ENCODE measurements at places on chromosomes 6 and 20.

DNA sequence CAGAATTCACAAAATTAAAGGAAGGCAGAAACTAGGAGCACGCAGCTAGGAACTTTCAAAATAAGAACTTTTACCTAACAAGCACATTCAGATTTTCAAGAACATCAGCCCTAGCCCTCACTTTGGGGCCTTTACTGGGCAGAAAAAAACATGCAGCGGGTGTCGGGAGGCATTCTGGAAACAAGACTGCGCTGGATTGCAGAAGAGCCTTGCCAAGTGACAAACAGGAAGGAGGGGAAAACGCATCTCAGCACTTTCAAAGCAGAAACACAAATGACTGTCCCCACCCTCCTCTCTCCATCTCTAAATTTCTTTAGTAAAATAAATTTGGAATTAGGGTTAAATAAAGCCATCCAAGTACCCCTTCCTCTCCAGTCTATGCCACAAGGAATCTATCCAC, 74.6 kb upstream of the RREB1 start:
- no peak for DNase-seq

DNA sequence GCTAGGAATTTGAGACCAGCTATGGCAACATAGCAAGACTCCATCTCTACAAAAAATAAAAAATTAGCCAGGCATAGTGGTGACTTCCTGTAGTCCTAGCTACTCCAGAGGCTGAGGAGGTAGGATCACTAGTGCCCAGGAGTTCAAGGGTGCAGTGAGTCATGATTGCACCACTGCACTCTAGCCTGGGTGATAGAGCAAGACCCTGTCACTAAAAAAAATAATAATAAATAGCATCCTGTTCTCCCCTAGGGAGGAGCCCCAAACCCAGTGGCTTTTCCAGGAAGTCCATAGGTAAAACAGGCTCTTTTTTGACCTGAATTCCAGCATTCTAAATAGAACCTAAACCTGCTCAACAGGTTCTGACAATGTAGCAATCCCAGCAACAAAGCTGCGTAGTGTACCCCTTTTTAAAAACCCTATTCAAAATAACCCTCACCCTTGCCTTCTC, 192.0 kb downstream of the ALDH8A1 start:
- no peak for DNase-seq

DNA sequence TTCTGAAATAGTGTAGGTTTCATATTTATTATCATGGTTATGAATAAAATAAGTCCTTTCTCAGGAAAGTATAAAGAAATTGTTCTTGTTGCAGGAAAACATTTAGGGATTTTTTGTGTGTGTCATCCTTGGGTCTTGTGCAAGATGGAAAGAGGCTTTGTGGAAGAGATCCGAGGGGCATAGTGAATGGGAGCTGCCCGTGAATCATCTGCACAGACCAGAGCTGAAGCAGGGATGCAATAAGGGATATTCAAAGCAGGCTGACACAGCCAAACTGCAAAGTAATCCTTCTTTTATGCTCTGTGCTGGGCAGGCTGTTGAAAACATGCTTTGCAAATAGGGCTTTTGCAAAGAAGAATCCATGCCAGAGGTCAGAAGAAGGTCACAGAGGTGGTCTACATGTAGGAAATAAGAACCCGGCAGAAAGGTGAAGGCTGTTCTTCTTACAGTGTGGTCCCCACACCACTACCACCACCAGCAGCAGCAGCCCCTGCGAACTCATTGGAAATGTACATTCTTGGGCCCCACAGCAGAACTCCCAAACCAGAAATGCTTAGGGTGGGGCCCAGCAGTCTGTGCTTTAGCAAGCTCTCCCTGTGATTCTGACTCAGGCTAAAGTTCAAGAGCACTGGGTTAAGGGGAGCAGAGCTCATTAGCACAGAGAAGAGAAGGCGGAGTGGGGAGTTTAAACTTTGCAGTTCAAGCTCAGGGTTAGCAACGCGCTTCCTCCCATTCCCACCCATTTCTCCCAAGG, 237.6 kb downstream of the QKI start:
- DNase-seq = no peak

DNA sequence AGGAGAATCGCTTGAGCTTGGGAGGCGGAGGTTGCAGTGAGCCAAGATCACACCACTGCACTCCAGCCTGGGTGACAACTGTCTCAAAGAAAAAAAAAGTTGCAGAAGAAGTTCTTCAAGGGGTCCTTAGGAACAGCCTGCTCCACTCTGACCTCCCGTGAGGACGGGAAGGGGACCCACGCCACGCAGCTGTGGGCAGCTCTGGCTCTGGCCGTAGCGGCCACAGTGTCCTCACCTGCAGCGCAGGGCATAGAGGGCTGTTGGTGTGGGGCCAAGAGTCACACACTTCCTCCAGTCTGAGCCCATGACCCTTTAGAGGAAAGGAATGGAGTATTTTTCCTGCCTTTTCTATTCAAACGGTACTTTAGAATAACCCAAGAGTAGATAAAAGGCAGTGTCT, 5.4 kb downstream of the NTSR1 start:
- no peak for DNase-seq

- DNase-seq = no peak
These were observed 42.9 kb downstream of the NHSL1 start for GRCh38 chr6:138456401-138456790.

GRCh38 chr6:97705568-97705967, 422.6 kb upstream of the MMS22L start:
- no peak for DNase-seq

- peak; percentile 28 for DNase-seq
These were observed 22.4 kb downstream of the ZMYND8 start for GRCh38 chr20:47334022-47334551.

DNA sequence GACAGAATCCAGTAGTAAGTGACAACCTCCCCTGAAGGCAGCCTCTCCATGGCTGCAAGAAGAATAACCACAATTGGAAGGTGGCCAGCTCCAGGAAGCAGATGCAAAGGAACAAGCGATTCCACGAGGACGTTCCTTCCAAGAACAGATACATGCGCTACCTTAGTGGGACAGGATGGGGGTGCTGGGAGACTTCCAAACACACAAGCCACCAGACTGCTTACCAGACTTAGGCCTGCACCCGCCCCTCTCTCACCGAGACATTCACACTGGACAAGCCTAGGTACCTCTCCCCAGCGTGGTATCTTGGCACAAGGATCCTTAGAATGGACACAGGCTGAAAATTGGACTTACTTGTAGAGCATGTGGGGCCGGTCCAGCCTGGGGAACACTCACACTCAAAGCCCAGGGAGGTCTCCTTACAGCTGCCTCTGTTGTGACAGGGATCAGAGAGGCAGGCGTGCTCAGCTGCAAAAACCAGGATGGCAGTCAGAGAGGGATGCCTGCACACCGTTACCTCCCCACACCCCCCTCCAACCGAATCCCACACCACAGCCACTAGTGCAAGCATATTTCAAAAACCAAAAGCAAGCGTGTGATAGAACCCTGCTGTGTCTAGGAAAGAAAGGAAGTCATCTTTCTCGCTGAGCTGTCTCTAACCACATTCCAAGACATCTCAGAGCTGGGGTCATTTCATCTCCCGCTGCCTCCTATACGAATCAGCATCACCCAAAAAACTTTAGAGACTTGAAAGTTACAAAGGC, 22.4 kb downstream of the JAG1 start:
- DNase-seq = no peak

- DNase-seq = no peak
These were observed 149.7 kb upstream of the SGK1 start for GRCh38 chr6:134467620-134468019.

DNA sequence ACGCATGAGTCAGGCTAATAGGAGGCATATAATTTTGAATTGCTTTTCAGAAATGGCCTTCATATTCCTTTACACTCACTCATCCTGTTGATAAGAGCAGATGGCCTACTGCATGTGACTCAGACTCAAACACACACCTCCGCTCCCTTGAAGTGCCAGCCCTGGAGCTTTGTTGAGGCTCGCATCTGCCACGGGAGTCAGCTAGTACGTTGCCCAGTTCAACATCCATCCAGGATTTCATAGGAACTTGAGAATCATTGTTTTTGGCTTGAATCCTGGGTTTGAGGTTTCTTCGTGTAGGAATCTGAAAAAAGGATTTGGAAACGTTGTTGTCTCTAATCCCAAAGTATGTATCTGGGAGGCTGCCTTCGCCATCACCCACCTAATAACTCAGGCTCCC, 87.4 kb upstream of the JAG1 start:
- no peak for DNase-seq

DNA sequence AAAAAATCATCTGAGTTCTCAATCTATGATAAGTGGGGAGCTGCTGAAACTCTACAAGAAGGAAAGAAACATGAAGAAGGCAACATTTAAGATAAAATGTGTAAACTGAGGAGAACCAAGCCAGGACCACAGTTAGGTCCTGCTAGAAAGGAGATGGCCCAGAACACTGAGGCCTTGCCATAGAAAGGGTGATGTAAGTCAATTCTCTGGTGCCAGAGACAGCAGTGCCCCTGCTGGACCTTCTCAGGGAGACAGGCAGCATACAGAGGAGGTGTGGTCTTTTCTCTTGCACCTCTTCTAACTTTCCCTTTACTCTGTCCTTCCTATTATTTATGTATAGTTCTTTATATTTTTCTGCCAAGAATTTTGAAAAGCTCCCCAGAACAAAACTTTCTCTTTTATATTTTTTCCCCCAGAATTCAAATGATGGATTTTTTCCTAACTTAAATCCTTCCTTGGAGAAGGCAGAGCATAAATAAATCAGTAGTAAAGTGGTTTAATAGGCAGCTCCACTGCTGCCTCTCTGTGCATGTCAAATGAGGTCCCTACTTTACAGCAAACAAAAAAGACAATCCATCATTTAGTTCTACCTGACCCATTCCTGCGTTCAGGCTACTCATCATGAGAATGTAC, 9.0 kb downstream of the UQCC2 start:
- no peak for DNase-seq

DNA sequence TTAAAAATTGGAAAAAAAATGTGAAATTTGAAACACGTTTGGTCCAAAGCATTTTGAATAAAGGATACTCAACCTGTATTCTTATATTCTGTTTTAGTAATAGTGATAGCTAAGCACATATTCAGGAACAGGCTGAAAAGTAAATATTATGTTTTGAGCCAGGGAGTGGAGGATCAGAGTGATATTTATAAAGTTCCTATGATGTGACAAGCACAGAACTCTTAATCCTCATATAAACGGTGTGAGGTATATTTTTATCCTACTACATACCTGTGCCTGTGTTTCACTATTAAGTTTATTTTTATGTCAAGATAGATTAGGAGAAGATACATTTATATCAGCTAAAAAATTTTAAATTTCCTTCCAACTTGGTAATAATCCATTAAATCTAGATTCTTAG, 225.5 kb downstream of the EPHA7 start:
- DNase-seq = no peak

DNA sequence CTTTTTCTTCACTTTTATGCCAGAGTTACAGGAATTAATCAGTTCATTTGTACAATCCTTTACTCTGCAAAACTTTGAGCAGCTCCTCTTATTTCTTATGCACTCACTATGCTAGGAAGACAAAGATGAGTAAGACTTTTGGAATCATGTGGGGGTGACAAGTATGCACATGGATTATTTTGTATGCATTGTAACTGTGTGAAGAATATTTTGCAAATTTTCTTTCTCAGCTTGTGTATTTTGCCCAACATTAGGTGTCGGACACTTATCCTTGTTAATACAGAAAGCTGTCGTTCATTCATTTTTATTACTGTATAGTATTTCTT, 88.6 kb downstream of the PPP1R14C start:
- DNase-seq = no peak
